Right cardiac atrium (tissue), 5 donors: ENCODE measurements at places on chromosomes 16 and 17.

GRCh38 chr16:86929057-86929871 lies 350.9 kb downstream of the FOXL1 start:
- DNase-seq = peak; percentile 89

DNA sequence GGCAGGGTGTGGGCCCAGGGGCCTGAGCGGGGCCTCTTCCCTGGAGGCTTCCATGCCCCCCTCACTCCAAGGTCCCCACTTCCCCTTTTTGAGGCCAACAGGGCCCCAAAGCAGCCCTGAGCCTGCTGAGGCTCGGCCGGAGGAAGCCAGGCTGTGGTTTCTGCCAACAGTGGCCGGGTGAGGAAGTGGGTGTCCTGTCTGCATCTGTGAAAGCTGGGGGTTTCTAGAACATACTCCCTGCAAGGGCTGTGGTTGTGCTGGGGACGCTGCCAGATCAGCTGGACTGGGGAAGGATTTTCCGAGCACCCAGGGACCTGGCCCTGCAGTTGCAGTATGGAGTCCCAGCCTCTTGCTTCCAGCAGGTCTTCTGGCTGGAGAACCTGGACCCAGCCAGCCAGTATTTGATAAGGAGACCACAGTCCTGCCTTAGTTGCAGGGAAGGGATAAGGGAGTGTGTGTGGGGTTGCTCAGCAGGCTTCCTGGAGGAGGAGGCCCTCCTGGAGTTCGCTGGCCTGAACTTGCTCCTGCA lies 15.7 kb downstream of the ADCY7 start:
- DNase-seq = peak; percentile 93

DNA sequence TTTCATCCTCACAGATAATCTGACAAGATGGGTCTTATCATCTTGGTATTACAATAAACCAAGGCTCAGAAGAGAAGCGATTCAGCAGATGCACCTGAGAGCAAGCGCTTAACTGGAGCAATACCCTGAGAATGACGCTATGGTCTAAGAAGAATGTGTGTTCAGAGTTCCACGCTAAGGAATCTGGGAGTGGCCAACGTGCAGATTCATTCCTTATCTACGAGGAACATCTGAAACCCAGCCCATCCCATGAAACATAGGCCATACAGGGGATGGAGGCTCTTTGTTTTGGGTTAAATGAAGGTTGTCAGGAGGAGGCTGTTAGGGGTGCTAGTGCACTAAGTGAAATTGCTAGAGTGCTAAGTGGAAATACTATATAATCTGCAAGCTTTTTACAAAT lies 28.5 kb upstream of the KDM8 start:
- DNase-seq = no peak

DNA sequence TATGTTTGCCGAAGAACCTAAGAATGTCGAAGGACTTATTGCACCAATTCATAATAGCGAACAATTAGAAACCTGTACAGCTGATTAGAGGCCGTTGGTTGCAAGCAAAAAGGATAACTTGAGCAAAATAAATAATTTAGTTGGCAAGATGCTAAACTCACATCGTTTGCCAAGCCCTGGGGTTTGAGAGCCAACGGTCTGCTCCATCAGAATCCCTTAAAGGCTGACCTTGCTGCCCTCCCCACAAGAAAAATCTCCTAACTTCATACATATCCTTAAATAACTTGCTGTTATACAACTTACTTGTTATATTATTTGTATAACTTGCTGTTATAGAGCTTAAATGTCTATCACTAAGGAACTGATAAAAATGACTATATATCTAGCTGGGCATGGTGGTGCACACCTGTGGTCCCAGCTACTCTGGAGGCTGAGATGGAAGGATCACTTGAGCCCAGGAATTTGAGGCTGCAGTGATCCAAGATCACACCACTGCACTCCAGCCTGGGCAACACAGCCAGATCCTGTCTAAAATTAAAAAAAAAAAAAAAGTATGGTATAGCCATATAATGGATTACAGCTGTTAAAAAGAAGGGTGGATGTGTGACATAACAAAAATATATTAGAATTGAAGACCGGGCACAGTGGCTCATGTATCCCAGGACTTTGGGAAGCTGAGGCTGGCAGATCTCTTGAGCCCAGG lies 1.9 kb upstream of the TRIM37 start:
- DNase-seq = no peak

DNA sequence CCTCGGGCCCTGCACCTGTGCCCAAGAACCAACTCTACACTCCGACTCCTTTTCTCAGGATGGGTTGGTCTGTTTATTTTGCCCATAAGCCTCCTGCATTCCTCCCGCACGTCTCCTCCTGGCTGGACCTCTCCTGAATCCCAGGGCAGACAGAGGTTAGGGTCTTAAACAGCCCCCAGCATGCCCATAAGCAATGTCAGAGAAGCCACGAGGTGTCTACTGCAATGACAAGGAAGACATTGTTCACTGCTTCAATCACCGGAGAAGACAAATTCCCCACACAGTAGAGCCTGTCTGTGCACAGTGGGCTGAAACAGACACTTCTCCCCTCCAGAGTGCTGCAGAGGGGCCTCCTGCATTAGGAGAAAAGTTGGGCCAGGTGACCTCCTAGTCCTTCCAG lies 230.6 kb upstream of the RPL38 start:
- peak; percentile 24 for DNase-seq

DNA sequence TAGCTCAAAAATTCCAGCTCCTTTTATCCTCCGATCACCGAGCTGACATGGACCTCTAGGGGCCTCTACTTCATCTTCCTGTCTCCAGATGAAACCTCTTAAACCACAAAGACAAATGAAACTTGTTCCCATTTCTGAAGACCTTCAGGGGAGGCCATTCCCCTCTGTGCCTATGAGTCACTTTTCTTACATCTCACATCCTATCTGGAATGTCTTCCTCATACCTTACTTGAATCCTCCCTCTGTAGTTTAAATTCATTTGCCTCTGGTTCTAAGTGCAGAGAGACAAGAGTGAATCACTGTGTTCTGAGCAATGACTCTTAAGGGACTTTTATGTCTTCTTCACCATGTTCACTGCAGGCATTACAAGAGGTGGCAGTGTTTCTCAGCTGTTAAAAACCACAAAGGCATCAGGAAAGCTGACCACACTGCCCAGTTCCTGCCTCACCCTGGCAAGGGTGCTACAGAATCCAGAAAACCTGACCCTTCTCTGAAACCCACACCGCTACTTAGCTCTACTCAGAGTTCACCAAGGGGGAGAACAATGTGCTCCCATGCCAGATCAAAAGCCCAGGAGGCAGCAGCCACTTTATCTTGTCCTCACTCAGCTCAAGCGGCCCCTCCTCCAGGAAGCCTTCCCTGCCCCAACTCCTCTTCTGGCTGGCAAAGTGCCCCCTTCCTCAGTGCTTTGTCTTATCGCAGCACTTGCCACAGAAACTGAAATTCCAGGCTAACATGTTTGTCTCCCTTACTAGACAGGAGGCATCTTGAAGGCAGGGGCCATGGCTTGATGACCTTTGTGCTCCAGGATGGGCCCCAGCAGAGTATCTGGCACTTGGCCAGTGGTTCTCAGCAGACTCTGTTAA lies 6.4 kb downstream of the CUEDC1 start:
- no peak for DNase-seq
